ENCODE measurements at places on chromosomes 1 and 21. TPM values are rescaled to one million over a fixed set of nuclear protein-coding genes. Genes with fewer than 3 reads are reported as not detected.

GRCh38 chr1:172726740-172727139 is 67.8 kb downstream of the FASLG start:
- H3K27me3 ChIP-seq: no peaks in the 10 kb centered on the region
- H3K27ac ChIP-seq: no peak overlapping the region

- H3K4me1 ChIP-seq: no peaks in the 10 kb centered on the region
- DNase-seq: no peak
- H3K27ac ChIP-seq: no peak overlapping the region
- no peak overlapping the region for H3K4me3 ChIP-seq
Observed at GRCh38 chr1:172167796-172168596, 252.5 kb upstream of the C1orf105 start.

Gene OR2L13
- not detected for total RNA-seq

DNA sequence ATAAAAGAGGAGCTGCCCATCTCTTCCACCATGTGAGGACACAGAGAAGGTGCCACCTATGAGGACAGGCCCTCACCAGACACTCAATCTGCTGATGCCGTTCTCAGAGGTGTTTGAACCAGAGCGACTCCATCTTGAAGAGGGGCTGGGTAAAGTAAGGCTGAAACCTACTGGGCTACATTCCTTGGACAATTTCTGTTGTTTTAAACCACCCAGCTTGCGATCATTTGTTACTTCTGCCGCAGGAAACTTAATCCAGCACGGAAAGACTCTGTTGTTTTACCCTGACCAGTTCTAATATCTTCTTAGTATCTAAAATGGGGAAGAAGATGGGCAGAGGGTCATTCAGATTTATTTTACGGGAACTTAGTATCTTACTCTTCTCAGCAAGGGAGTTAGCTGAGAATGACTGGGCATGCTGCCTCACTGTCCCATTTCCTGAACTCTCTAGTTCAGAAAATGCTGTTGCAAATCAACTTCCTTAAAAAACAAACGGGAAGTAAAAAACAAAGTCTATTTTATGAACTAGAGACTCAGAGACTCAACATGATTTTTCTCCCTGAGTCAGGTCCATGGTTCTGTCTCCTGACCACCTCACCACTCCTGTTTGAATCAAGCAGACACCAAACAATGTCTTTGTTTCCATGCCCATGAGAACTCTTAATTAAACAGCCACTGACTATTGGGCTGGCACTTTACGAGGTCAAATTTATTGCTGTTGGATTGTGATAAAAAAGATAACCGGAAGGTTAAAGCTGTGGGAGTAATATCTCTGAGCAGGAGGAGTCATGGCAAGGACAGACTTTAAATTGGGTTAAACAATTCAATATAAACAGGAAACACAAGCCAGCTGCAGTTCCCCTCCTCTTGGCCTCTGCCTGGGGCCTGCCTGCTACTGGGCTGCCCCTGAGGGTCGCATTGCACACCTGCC is 23.8 kb upstream of the IFNAR1 start:
- peak overlapping the region; percentile 53 for H3K27ac ChIP-seq
- peaks cover 21% of the 10 kb centered on the region for H3K36me3 ChIP-seq
- no peak overlapping the region for H3K4me3 ChIP-seq
- no peak for DNase-seq
- peaks cover 45% of the 10 kb centered on the region for H3K4me1 ChIP-seq
- no peaks in the 10 kb centered on the region for H3K27me3 ChIP-seq

Gene VANGL1
- total RNA-seq: 3.4 TPM

Gene PLK3
- 52.7 TPM for total RNA-seq

- no peaks in the 10 kb centered on the region for H3K4me1 ChIP-seq
- H3K36me3 ChIP-seq: no peaks in the 10 kb centered on the region
- peaks cover 18% of the 10 kb centered on the region for H3K27me3 ChIP-seq
- H3K27ac ChIP-seq: no peak overlapping the region
- no peak overlapping the region for H3K4me3 ChIP-seq
Observed at GRCh38 chr1:41439234-41439633, 45.2 kb downstream of the EDN2 start.

Gene GBP5
- 137 TPM for total RNA-seq

Gene CYP4A11
- not detected for total RNA-seq

DNA sequence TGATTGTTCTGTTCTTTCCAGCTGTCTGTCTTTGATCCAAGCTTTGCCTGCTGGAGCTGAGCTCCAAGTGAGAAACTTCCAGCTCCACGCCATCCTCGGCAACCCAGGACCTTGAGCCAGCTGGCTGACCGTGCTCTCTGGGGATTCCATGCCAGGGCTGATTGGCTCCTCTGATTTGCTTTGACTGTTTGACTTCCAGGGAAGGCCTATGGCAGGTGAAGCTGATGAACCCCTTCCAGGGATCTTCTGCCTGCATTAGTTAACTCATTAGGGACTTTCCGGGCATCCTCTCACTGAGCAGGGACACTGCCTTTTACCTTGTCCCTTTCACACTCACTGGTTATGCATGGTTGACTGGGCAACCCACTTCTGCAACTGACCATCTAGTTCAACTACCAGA is 406.1 kb downstream of the RPS6KC1 start:
- peaks cover 5% of the 10 kb centered on the region for H3K27me3 ChIP-seq
- no peaks in the 10 kb centered on the region for H3K36me3 ChIP-seq
- no peak for DNase-seq
- no peaks in the 10 kb centered on the region for H3K4me1 ChIP-seq
- no peak overlapping the region for H3K4me3 ChIP-seq
- no peak overlapping the region for H3K27ac ChIP-seq

Gene FAM3B
- not detected for total RNA-seq

Gene HOOK1
- 15.2 TPM for total RNA-seq

Gene ZNF648
- not detected for total RNA-seq

Gene ETV3
- total RNA-seq: 36.7 TPM

DNA sequence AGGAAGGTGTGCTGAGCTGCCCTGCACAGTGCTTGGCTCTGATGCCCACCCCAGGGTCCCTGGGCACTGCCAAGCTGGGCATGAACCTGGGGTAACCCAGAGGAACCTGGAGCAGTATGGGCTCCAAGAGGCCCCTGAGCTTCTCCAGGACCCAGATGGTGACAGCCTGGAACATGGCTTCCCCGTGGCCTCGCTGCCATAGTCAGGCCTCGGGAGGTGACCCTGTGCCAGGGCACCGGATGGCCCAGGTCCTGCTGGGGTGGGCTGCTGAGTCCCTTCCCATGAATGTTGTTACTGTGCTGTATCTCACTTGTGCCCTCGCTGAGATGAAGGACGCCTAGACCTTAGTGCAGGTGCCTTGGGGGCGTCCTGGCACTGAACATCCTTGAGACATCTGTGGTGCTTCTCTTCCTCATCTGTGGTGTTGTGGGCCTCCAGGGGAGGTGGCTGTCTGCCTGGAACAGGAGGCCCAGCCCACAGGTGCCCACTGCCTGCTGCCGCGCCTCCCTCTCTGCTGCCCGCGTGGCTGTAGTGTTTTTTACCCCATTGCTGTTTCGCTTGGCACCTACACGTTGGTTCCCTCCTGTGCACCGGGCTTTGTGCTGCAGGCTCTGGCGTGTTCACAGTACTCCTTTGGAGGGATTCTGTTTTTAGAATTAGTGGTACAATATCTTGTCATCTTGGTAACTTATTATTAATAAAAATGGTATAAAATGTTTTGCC is 160.3 kb downstream of the PCBP3 start:
- no peaks in the 10 kb centered on the region for H3K4me1 ChIP-seq
- DNase-seq: no peak
- H3K36me3 ChIP-seq: peaks cover 4% of the 10 kb centered on the region
- no peak overlapping the region for H3K4me3 ChIP-seq
- H3K27ac ChIP-seq: no peak overlapping the region

Gene CNKSR1
- total RNA-seq: 3.2 TPM

Gene TLR5
- 0.56 TPM for total RNA-seq

DNA sequence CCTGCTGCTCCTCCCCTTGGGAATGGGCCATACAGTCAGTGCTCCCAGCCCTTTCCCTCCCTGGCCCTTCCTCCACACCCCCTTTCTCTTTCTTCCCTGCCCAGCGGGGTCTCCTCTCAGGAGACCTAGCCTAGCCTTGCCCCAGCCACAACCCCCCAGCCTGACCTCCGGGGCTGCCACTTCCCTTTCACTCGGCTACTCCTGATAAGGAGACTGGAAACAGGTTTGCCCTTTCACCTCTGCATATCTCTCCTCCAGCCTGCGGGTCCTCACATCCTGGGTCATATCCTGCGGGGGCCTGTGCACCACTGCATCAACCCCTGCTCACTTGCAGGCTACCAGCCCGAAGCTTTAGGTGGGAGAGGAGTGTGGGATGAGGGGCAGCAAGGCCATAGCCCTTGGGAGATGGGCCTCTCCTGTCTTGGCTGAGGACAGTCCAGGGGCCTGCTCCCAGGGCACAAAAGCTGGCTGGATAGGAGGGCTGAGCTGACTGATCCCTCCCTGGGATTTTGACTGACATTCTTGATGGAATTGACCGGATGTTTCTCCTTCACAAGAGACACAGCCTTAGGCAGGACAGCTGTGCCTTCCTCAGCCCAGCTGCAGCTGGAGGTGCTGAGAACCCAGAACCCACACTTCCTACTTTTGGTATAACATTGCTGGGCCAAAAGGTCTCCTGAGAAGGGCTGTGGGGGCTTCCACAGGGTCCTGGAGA is 19.2 kb upstream of the ALX3 start:
- H3K36me3 ChIP-seq: no peaks in the 10 kb centered on the region
- no peak overlapping the region for H3K27ac ChIP-seq
- peaks cover 35% of the 10 kb centered on the region for H3K27me3 ChIP-seq
- peaks cover 7% of the 10 kb centered on the region for H3K4me1 ChIP-seq

DNA sequence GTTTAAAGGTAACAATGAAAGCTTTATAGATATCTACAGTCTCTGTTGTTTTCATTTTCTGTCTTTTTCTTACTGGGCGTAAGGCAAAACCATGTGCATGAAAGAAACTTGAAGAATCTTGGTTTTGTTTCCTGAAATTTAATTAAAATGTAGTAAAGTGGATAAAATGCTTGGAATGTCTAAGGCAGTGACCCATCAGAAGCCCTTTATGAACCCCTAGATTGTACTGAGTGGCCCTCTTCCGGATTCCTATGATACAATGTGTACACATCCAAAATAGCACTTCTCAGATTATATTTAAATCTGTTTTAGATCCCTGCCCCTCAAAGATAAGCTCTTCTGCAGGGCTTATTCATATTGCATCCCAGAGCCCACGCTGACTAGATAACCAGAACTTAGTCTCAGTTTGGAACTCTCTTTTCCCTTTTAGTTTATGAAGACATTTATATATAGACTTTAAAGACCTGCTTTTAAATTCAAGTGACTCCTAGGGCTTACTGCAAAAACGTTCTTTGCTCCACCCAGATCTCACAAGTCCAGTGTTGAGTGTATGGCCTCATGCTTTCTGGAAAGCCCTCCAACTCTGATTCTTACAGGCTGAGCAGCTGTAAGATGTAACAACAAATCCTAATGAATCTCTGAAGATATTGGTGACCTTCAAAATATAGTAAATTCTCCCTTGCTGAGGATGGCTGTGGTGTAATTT is 142.9 kb downstream of the LRRC7 start:
- H3K27ac ChIP-seq: no peak overlapping the region
- no peaks in the 10 kb centered on the region for H3K27me3 ChIP-seq
- H3K4me3 ChIP-seq: no peak overlapping the region

DNA sequence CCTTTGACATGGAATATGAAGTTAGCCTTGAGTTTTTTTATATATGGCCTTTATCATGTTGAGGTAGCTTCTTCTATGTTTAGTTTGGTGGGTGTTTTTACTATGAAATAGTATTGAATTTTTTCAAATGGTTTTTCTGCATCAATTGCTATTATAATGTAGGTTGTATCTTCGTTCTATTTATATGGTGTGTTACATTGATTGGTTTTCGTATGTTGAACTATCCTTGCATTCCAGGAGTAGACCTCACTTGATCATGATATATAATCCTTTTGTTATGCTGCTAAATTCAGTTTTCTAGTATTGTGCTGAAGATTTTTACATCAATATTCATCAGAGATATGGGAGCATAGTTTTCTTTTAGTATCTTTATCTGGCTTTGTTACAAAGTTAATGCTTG is 55.8 kb downstream of the C1orf198 start:
- no peak for DNase-seq
- H3K27me3 ChIP-seq: peaks cover 18% of the 10 kb centered on the region
- H3K4me1 ChIP-seq: no peaks in the 10 kb centered on the region
- no peak overlapping the region for H3K4me3 ChIP-seq

Gene PDPN
- not detected for total RNA-seq

Gene SLC35D1
- 10.3 TPM for total RNA-seq

DNA sequence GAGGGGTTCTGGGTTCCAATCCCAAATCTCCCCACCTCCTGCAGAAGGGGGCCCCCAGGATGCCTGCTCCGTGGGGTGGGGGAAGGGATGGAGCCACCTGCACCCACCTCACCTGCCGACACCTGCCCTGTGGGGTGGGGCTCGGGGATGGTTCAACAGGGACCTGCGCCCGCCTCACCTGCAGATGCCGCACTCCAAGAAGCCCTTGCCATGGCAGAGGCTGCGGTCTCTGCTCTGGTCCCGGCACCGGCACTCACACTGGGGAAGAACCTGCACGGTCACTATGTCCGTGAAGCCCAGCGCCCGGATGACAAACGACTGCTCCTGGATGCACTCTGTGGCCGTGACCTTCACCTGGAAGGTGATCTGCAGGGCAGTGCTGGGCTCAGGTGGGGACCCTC is 18.1 kb upstream of the PTTG1IP start:
- H3K27me3 ChIP-seq: no peaks in the 10 kb centered on the region
- H3K27ac ChIP-seq: no peak overlapping the region
- peaks cover 34% of the 10 kb centered on the region for H3K36me3 ChIP-seq
